ENCODE measurements at places on chromosomes 4 and X. TPM values are rescaled to one million over a fixed set of nuclear protein-coding genes. Genes with fewer than 3 reads are reported as not detected.

Gene SUPT20HL1
- not detected for total RNA-seq

Gene MAGEA2B
- not detected for total RNA-seq

Gene CTAG1B
- total RNA-seq = not detected

Gene CCDC160
- not detected for total RNA-seq

Gene TIMM17B
- total RNA-seq = 110 TPM

Gene TMEM35A
- not detected for total RNA-seq

Gene TDO2
- 0.43 TPM for total RNA-seq

Gene HPRT1
- total RNA-seq = 103 TPM

Gene MTNR1A
- total RNA-seq = 0.33 TPM

Gene TMPRSS11B
- not detected for total RNA-seq

Gene DCAF4L1
- total RNA-seq = 0.12 TPM

Gene ANOS1
- total RNA-seq = 0.03 TPM

Gene ARR3
- not detected for total RNA-seq

Gene NR3C2
- total RNA-seq = not detected

Gene TECRL
- total RNA-seq = not detected
